ENCODE measurements at places on chromosomes 4 and X.

DNA sequence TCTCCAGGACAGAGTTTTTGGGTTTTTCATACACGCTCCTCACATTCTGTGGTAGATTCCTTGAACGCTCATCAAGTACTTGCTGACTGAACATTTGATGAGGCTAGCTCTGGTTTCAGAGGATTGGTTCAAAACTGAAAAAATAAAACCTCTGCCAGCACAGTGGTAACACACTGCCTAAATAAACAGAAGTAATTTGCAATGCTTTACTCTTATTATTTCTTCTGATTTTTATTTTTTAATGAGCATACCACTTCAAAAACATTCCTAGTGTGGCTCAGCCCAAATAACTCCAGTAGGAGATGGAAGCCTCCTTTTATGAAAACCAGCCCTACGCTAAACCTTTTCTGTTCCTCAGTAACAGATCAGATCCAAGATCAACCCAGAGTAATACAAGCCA is 72.0 kb upstream of the INTU start:
- DNase-seq = no peak

- DNase-seq = no peak
Observed at GRCh38 chrX:40101430-40101802, 3.7 kb upstream of the BCOR start.

GRCh38 chrX:73581002-73581628 is 18.1 kb downstream of the CHIC1 start:
- DNase-seq = no peak

DNA sequence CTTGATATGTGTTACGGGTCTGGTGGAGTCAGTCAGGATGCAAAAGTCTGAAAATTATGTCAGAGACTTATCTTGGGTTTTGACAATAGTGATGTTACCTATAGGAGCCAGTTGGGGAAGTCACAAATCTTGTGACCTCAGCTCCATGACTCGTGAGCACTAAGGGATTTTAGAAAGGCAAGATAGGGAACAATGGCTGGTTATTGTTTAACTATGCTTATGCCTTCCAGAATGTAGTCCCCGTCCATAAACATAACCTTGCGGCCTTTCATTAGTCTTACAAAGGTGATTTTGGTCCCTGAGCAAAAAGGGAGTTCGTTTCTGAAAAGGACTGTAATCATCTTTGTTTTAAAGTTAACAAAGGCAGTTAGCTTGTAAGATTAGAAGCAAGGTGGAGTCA is 23.9 kb upstream of the GATB start:
- DNase-seq = no peak

- no peak for DNase-seq
Observed at GRCh38 chrX:105190252-105190853, 30.1 kb downstream of the TEX13A start.

DNA sequence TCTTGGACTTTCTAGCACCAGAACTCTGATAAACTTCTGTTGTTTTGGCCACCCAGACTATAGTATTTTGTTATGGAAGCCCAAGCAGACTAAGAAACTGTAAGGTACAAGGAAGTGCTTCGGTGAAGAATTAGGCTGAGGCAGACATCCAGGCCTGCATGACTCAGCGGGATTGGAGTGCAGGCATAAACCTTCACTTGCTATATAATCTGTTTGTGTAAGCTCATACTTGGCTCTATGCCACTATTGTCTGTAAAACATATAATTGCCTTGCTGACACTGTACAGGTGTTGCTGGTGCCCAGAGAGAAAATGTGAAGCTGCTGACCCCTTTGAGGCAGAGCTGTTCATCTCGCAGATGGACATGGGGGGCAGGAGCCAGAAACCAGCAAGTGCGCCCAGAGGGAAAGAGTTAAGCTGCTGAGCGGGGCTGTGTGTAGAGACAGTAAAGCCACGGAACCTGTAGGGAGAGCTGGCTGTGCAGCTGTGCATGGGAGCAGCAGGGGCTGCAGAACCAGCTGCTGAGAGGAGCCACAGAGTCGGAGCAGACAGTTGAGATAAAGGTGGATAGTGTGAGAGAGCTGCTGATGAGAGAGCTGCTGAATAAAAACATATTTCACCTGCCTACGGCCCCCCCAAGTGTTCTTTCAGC is 96.2 kb downstream of the RBM46 start:
- no peak for DNase-seq

- DNase-seq = no peak
Observed at GRCh38 chr4:95190751-95191436, 357.9 kb downstream of the UNC5C start.

- DNase-seq = no peak
Observed at GRCh38 chr4:123819362-123820035, 422.9 kb downstream of the SPRY1 start.

GRCh38 chr4:14165222-14165920 is 537.8 kb upstream of the BOD1L1 start:
- no peak for DNase-seq

DNA sequence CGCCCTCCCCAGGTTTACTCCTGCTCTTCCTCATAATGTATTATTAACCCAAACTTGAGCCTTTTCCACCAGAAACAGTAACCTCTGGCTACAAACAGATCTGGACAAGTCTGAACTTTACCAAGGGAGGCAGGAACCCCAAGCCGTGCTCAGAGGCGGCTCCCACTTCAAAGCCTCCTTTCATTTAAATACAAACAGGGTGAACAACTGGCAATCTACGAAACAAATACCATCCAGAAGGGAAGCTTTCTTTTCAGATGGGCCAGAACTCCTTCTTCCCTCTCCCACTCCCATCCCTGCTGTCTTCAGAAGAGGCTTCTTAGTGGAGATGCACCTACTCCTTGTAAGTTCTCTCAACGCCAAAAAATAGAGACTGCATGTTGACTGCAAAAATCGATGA is 2.1 kb upstream of the GPC4 start:
- no peak for DNase-seq

DNA sequence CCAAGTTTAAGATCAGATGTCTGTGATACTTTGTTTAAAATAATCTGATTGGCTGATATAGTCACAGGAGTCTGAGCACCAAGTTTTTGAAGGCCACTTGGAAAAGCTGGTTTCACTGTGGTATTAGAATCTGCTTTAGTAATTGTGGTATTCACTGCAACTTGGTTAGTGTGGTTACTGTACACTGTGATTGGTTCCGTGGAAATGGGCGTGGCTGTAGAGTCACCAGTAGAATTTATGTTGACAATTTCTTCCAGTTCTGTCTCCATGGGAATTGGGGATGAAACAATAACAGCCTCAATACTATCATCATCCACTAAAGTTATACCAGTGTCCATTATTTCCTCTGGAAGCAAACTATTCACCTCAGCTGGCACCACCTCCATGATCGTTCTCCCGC is 26.2 kb downstream of the LIN54 start:
- no peak for DNase-seq

- DNase-seq = no peak
Observed at GRCh38 chr4:98662626-98663225, 4.3 kb upstream of the TSPAN5 start.

- no peak for DNase-seq
Observed at GRCh38 chr4:7266525-7267292, 74.4 kb downstream of the SORCS2 start.

- no peak for DNase-seq
Observed at GRCh38 chr4:7051905-7052304, 8.7 kb downstream of the TADA2B start.

DNA sequence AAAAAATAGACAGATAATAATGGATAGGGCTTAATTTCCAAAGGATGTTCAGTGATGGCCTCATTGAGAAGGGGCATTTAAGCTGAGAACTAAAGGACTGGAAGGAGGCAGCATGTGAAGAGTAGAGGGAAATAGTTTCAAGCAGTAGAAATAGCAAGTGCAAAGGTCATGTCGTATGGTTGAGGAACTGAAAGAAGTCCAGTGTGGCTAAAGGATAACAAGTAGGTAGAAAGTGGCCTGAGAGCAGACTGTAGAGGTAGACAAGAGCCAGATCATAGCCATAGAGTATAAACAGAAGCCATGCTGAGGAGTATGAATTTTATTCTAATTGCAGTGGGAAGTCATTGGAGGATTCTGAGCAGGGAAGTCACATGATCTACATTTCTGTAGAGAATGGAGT is 72.3 kb downstream of the GRIA3 start:
- no peak for DNase-seq

- no peak for DNase-seq
Observed at GRCh38 chr4:101855239-101855638, 64.7 kb downstream of the BANK1 start.

DNA sequence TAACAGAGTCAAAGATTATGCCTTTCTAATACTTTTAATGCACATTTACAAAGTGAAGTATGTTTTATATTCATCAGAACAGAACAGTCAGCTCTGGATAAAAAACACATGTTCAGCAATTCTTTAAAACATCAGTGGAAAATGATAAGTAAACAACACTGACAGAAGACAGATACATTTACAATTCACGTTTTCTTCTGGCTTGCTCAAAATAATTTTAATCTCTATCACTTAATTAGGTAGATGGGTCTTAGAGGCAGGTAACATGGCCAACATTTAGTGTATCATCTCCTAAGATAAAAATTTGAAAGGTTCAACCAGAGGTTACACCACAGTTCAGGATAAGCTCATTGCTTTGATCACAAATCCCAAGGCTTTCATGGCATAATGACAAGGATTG is 156.8 kb upstream of the MAB21L2 start:
- DNase-seq = no peak

GRCh38 chr4:183100827-183101226 is 1.8 kb downstream of the WWC2 start:
- no peak for DNase-seq

DNA sequence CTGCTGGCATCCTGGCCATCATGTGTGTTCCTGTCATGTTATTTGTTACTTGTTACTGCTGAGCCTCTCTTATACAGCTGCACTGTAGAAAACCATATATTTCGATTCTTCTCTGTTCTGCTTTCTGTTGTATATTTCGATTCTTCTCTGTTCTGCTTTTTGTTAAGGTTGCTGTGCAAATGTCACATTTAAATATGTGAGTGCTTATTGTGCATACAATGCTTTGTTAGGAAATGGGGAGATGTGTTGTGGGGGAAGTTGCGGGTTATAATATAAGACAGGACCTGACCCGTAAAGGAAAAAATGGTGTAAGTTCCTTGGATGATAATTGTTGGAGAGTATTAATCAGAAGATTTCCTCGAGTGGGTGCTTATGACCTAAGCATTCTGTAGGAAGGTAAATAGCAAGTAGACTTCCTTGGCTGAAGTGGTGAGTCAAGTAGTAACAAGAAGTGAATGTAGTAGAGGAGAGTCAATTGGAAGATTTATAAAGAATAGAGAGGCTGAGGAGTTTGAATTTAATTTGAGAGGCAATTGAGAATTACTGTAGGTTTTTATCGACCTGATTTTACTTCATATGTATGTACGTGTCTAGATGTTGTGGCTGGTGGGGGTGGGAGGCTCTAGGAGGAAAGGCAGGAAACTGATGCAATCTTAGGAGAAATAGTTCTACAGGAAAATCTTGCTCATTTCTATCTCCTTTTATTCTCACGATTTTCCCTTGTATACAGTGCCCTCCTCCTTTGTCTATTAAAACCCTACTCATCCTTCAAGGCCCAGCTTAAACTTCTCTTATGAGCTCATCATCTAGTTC is 8.5 kb downstream of the OGT start:
- DNase-seq = no peak

DNA sequence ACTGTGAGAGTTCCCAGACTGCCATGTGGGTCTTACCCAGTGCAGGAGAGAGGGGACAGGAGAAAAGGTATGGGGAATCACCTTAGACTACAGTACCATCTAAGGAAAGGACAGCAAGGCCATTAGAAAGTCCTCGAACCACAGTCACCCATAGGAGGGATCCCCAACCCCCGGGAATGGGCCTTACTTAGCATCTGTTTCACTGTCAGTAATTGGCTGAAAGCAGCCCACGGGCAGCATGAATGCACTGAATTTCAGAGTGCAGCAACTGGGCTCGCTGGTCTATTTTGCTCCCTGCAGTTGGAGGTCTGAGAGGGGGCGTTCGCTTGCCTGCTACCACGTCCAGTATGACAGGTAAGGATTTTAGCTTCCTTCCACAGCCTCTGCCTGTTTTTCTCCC is 50.4 kb upstream of the KLHL8 start:
- no peak for DNase-seq

DNA sequence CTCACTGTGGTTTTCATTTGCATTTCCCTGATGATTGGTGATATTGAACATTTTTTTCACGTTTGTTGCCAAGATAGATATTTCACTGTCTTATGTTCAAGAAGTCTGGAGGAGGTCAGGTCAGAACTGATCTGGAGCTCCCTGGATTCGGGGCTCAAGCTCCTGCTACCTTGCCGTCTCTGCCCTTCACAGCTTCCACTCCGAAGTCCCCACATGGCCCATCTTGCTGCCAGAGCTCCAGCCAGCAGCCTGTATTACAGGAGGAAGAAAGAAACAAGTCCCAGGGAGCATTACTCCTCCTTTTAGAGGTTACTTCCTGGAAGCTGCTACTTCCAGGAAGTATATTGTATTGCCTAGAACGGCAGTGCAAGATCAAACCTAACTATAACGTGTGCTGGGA is 17.9 kb upstream of the CDKN2AIP start:
- DNase-seq = no peak

DNA sequence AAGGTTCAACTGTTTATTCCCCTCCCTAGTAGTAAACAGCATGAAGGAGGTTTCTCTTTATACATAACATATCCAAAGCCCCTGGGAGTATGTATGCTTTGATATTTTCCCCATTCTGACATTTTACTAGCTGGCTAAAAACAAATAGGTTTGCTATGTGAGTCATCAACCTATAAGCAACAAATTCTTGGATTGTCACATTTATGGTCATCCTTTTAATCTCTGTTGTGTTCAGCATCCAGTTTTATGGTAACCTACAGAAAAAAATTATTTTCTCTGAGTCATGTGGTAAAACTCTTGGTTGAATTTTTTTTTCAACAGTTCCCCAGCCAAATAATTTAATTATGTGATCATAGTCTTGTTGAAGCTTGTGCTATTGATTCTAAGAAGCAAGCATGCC is 734.1 kb downstream of the ADGRL3 start:
- no peak for DNase-seq

DNA sequence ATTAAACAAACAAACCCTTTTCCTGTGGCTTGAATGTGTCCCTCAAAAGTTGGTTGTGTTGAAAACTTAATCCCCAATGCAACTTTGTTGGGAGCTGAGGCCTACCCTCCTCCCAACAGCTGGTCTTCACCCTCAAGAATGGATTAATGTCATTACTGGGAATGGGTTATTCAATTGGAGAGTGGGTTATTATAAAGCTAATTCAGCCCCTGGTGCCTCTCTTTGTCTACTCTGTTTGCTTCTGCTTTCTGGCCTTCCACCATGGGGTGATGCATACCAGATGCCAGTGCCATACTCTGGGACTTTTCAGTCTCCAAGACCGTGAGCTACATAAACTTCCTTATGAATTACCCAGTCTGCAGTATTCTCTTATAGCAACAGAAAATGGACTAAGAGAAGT is 706.5 kb downstream of the CCSER1 start:
- DNase-seq = no peak

DNA sequence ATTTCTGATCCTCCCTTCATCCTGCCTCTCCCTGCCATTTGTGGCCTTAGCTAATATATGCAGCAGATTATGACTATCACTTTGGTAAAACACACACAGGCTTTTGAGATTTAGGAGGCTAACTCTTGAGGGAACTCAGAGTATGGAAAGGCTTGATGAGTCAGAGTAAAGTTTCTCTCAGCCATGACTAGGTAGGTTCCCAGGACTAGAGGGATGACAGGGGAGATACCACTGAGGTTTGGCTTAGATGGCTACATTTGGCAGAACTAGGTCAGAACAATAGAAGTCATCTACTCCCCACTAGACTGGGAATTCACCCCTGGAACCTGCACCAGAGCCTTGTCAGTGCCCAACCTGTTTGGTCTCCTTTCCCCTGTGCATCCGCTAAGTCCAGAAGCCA is 585.7 kb downstream of the TLL1 start:
- DNase-seq = no peak

- no peak for DNase-seq
Observed at GRCh38 chr4:60952921-60953320, 247.2 kb upstream of the ADGRL3 start.
